C1 segment of cervical spinal cord (tissue), 14 donors: ENCODE measurements at places on chromosomes 16 and 17.
A peak's percentile ranks its signal among the peaks of the same experiment; 100 is the strongest.

DNA sequence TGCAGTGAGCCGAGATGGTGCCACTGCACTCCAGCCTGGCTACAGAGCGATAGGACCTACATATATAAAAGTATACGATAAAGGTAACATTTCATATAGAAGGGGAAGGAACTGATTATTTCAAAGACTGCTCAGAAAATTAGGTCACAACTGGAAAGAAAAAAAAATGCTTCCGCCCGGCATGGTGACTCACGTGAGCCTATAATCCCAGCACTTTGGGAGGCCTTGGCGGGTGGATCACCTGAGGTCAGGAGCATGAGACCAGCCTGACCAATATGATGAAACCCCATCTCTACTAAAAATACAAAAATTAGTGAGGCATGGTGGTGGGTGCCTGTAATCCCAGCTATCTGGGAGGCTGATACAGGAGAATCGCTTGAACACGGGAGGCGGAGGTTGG lies 7.8 kb downstream of the TEX14 start:
- DNase-seq: no peak

DNA sequence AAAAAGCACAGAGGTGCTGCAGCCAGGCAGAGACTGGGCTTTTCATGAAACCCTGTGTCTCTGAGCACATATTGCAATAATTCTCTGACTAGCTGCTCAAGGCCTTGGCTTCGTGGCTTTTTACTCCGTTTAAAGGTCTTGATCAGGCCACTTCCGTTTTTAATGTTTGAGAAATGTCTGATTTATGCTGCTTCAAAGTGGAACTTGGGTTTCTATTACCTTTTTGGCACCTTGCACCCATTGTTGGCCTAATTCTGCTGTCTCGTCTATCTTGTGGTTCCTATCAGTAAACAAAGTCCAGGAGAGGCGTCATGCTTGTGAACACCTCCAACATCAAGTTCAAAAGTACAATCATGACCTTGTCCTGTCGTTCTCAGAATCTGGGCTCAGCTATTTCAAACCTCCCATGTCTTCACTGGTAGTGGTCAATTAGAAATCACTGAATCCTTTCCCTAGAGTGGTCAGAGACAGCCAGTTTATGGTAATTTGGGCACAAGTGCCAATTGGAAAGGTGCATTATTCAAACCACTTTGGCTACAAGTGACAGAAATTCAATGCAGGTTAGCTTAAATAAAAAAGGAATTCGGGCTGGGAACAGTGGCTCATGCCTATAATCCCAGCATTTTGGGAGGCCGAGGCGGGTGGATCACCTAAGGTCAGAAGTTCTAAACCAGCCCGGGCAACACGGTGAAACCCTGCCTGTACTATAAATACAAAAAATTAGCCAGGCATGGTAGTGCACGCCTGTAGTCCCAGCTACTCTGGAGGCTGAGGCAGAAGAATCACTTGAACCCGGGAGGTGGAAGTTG lies 33.3 kb upstream of the METTL9 start:
- no peak for DNase-seq

DNA sequence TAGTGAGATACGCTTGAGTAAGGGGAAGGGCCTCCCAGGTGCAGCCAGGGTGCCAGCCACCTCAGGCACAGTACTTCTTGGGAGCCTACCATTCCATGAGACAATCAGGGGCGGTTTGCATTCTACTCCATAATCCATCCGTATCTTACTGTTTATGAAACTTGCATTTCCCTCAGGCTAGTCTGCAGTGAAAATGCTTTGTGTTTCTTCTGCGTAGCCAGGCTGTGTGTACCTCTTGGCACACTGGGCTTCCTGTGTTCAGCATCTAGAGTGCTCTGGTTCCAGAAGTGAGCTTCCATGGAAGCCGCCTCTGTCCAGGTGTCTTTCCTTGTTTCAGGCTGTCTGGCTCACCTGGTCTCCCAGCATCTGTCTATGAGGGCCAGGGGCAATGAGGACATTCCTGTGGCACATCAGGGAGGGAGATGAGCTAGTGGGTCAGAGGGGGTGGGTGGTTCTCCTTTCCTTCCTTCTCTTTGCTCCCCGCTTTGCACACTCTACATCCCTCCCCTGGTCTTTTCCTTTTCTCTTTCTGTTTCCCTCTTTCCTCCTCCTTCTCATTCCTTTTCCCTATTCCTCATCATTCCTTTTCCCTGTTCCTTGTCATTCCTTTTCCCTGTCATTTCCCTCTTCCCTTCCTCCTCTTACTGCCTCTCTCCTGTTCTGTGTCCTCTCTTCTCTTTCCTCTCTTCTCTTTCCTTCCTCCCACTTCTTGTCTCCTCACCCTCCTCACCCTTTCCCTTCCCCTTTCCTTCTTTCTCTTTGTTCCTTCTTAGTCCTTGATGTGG lies 386.5 kb downstream of the CPPED1 start:
- no peak for DNase-seq

GRCh38 chr16:54891346-54891745 lies 39.3 kb upstream of the IRX5 start:
- DNase-seq: no peak

DNA sequence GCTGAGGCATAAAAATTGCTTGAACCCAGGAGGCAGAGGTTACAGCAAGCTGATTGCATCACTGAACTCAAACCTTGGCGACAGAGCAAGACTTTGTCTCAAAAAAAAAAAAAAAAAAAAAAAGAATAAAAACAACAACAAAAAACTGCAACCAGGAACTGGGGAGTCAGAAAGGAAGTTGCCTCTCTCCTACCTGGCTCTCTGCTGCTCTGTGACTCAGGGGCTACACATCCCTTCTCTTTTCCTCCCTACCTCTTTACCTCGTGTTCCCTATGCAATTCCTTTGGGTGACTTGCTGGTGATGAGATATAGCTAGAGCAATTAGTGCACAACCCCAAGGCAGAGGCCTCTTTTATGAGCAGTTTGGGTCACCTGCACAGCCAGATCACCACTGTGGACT lies 95.9 kb downstream of the ABCC1 start:
- no peak for DNase-seq

GRCh38 chr17:67491009-67491680 lies 114.1 kb downstream of the PITPNC1 start:
- DNase-seq: peak; percentile 94

DNA sequence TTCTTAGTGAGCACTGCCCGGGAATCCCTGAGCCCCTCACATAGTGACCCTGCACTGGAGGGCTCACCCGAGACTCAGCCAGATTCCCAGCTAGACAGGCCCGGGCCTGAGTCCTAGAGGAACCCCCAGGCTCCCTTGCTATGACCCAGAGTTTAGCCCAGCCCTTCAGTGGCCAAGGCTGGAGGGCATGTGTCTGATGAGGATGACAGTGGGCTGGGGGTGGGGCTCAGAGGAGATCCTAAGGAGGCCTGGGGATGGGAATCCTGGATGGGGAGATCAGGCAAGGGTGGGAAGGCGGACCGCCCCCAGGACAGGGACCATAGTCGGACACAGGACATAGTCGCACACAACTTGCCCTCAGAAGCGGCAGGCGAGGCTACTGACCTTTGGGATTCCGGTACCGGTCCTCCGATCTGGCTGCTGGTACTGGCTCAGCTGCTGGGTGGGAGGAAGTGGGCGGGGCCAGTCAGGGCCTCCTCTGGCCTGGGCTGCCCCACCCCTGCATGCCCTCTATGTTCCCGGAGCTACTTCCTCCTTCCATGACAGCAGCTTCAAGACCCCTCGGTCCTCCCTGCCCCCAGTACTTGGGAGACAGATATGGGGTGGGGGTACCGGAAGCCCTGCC lies 1.1 kb downstream of the CD79B start:
- DNase-seq: no peak

- no peak for DNase-seq
Observed at GRCh38 chr17:10556301-10557005, 7.0 kb upstream of the MYH2 start.
